ENCODE measurements at places on chromosomes 3 and 15.

DNA sequence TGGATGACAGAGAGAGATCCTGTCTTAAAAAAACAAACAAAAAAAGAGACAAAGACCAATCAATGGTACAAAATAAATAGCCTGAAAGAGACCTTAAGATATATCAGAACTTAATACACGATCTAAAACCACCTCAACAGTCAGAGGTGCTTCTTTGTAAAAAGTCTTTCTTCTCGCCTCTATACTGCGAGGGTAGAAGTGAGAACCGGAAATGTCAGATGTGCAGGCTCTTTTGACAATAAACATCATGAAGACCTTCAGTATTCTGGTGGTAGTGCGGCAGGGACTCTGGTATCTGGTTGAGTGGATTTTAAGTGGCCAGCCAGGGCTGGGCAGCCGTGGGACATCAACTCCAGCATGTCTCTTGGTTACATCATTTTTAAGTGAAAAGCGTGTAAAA, 30.0 kb downstream of the RUBCN start:
- DNase-seq: peak; percentile 19

- no peak for DNase-seq
Measured at GRCh38 chr3:195774917-195775316, 36.8 kb downstream of the MUC4 start.

GRCh38 chr15:92184142-92184541, 209.5 kb upstream of the ST8SIA2 start:
- DNase-seq: no peak

GRCh38 chr3:111335512-111336303, 206.3 kb upstream of the CD96 start:
- no peak for DNase-seq

DNA sequence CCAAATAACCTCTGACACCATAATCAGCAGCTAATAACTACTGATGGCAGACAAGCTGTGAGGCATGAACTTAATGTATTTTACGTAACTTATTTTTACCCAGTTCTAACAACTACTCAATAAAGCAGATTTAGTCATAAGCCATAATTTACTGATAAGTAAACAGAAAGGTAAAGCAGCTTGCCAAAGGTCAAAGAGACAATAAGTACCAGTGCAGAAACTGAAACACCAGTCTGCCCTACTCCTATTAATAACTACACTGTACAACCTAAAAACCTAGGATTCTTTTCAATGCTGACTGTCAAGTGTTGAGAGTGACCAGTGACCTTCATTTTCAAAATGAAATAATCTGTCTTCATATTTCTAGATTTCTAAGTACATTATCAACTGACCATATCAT, 152.2 kb downstream of the NR2E3 start:
- DNase-seq: no peak

- no peak for DNase-seq
Measured at GRCh38 chr15:84961707-84962106, 19.9 kb upstream of the PDE8A start.

All from CD4-positive, alpha-beta T cell treated with Interleukin-12 subunit alpha and Interleukin-12 subunit beta, for 1 hour (primary cell).